ENCODE measurements at places on chromosomes 5 and 9.

GRCh38 chr5:64978546-64978945 is 209.8 kb downstream of the CWC27 start:
- DNase-seq: no peak

- DNase-seq: no peak
Observed at GRCh38 chr5:665541-665955, 27.6 kb downstream of the TPPP start.

- DNase-seq: no peak
Observed at GRCh38 chr5:57320582-57320981, 146.7 kb downstream of the GPBP1 start.

DNA sequence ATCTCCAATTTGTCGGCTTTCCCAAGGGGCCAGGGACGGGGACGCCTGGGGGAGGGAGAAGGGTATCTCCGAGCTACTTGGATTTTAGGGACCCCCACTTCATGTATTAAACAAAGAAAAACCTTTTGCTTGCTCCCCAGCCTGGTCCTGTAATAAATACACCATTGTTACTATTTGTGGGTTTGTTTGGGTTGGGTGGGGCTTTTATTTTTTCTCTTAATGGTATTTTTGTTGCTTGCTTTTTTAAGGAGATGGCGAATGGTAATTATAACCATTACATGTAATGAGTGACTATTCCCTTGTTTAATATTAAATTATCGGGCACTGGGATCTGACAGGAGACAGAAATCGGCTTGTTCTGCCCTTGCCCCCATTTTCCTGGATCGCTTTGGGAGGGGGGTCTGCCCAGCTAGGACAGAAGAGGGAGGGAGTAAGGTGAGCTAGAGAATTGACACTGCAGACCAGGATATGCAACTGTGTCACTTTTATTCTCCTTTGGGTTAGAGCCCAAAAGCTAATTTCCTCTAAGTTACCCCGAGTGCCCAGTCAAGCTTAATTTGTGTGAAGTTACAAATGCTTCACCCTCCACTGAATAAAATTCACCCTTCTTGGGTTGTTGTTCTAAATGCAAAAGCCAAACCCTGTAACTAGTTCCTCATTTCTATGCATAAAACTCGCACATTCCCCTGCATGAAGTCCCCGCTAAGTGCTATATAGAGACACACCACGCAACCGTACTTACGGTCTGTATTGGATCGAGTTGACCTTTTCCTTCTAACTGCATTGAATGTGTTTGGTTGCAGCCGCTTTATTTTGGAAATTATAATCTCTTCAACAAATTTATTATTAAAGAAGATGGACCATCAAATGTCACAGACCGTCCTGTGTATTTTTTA is 1.6 kb upstream of the ZNF608 start:
- DNase-seq: peak; percentile 43

- no peak for DNase-seq
Observed at GRCh38 chr5:102778478-102778877, 23.4 kb downstream of the PAM start.

GRCh38 chr9:20611691-20612287 is 10.5 kb downstream of the MLLT3 start:
- DNase-seq: no peak

DNA sequence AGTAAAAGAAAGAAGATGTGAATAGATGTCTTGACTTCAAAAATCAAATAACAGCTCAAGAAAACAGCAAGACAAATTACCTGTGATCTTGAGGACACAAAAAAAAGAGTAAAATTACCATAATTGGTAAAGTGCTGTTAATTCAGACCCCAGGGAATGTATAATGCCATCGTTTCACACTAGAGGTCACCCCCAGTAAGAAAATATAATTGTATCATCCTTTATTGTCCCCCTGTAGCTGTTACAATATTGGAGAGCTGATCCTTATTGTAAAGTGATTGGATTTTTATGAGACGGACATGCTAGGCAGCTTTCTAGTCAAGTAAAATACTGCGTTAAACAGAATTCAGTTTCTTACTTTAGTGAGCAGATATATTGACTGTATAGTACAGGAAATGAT is 377.0 kb downstream of the TLE1 start:
- no peak for DNase-seq

DNA sequence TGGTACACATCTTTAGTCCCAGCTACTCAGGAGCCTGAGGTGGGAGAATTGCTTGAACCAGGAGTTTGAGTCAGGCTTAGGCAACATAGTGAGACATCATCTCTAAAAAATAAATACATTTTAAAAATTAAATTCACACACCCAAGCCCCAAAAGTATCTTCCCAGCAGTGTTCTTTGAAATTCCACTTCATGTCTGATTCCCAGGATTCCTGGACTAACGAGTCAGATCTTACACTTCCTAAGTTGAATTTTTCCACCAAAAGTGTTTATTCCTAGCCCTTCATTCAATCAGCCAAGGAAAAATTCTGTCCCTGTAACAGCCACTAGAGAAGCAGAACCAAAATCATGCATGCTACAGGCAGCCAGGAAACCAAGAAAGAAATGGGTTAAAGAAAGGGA is 970.9 kb downstream of the EFNA5 start:
- DNase-seq: no peak

DNA sequence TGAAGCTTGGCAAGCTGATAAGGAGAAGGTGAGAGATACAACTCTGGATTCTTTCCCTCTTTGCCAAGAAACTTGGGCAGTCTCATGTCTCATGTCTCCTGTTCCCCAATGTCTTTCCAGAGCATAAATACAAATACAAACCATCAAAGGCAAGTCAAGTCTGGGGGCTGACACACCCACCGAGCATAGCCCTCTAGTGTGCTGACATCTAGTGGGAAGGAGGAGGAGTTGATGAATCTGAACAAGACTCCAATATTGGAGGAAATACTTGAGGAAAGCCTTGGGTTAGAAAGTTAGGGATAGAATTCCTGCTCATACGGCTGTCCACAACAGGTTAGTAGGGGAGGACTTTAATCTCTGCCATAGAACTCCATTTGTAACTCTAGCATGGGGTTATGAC is 8.6 kb downstream of the MLANA start:
- DNase-seq: no peak

GRCh38 chr5:142197098-142197497 is 88.5 kb downstream of the NDFIP1 start:
- no peak for DNase-seq

DNA sequence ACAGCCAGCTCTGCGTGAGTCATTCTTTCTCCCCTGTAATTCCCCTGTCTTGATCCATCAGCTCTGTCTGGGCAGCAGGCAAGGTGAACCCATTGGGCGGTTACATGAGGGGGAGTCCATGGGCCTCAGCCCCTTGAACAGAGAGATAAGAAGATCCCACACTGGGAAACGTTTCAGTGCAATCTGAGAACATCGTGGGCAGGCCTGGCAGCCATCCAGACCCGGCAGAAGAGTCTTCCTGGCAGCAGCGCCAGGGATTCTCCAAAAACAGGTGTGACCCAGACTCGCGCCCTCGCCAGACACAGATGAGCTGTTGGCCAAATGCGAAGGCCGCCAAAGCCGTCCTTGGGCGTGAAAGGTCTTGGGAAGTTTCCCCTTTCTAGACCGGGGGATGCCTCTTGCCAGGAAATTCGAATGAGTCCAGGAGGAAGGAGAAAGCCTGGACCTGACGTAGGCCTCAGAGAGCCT is 6.4 kb upstream of the SLC12A7 start:
- peak; percentile 85 for DNase-seq

- no peak for DNase-seq
Observed at GRCh38 chr9:117678871-117679270, 25.3 kb upstream of the TLR4 start.

DNA sequence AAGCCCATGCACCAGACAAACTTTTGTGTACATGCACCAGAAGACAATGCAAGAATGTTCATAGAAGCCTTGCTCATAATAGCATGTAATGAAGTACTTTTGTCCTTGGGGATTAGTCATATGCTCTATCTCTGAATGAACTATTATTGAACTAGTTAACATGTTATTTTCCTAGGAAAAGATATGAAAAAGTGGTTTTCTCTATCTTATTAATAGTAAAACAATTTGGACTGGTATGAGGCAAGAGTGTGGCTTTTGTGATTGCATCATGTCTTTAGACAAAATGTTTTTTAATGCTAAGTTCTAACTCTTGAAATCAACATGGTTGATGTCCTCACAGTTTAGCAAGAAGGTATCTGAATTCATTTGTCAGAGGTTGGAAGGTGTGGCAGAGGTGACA is 55.7 kb upstream of the SPDL1 start:
- no peak for DNase-seq

GRCh38 chr5:148443998-148444397 is 60.2 kb downstream of the FBXO38 start:
- DNase-seq: peak; percentile 53

DNA sequence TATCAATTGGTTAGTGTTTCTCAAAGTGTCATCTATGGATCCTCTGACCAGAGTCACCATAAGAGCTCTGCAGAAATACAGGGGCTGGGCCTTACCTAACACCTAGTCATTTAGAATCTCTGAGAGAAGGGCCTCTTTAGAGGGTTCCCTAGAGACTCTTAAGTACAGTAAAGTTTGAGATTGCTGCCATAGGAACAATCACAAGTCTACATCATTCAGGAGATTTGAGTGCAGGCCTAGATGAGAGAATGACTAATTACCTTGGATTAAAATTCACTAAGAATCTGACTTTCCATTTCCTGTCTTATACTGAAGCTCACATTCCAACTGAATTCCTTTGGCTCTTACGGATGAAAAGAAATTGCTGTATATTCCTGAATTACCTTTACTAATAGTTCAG is 182.1 kb upstream of the PTGER4 start:
- DNase-seq: no peak

DNA sequence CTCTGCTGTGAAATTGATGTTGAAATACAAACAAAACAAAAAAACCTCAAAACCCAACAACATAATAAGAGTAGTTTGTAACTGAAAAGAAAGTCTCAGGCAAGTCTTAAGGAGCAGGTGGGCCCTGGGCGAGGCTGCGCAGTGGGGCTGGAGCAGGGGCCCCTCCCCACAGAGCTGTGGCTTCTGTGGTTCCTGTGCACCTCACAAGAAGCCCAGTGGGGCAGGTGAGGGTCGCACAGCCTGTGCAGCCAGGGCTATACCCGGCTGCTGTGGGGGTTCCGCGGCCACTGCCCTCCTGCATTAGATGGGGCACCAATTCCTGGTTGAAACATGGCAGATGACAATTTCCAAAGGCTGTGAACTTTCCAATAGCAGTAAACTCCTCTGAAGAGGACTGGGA is 75.3 kb downstream of the TRIO start:
- DNase-seq: no peak

DNA sequence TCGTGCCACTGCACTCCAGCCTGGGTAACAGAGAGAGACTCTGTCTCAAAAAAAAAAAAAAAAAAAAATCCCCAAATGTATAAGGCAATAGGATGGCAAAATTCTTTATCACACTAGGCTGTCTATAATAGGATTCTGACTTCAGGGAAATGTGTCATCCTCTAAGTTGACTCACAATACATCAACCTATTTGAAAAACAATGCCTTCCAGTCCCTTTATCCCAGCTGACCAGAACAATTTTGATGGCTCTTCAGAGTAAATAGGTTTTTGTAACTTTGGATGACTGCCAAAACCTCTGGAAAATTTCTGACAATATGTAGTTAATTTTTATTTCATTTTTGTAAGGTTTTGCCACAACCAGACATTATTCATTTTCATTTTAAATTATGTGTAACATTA is 184.1 kb downstream of the CCDC192 start:
- DNase-seq: no peak

DNA sequence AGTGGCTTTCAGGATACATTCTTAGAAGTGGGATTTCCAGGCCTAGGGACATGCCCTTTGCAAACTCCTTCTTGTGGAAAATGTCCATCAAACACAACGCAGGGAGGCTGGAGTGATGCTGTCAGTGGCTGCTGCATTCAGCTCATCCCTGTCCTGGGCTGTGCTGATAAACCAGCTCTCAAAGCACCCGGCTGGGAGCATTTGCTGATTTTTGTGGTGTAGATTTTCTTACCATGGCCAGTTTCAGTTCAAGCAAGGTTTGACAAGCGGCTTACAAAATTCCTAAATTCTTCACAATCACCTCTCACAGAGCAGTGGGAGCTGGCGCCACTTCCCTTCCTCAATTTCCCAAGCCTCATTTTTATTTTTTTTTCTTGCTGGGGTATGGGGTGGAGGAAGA is 28.2 kb downstream of the FAM163B start:
- no peak for DNase-seq

DNA sequence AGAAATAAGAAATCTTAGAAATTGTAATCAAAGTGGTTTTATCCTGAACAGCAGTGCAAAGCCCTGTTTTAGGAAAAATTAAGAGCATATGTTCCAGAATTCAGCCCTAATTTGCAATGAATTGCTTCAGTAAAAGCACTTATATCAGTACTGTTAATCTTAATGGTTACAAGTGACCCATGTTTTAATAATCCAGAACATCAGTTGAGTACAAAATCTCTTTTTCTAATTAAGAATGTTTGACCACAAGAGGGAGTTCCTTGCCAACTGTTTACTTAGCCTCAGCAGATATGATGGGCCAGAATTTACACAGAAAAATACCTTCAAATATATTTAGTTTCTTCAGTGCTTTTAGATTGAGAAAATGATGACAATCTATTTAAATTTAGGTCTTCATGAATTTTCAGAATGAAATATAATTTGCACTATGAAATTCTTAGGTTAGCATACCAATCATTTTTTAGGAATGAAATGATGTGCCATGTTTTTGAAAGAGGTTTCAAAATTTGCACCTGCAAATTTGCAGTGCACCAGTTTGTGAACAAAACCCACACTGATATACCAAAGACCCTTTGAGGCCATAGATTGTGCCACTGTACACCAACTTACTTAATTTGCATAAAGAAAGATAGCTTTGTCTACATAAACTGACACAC is 926.3 kb upstream of the ARRDC3 start:
- peak; percentile 18 for DNase-seq

All from NCI-H1105 treated with DMSO at 0.1 percent for 48 hours (cell line).